Ovary (tissue), 10 donors: ENCODE measurements at places on chromosomes 3 and 15. TPM values are rescaled to one million over a fixed set of nuclear protein-coding genes. Genes with fewer than 3 reads are reported as not detected.

GRCh38 chr3:178137206-178137605 lies 399.0 kb upstream of the KCNMB2 start:
- no peak for DNase-seq

DNA sequence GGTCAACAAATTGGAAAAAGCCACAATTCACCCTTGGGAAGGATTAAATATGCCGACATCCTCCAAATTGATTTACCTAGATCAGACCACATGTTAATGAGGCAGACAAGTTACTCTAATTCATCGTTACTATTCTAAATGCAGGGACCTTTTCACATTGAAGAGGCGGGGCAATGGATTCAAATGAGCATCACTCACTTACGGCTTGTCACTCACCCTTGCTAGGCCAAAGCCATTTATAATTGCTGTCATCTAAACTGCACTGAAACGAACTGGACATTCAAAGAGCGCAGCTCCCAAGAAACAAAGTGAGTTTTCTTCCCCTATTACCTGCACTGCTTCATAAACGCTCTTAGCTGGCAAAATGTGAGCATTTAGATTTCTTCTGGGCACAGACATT lies 313.9 kb downstream of the WDR72 start:
- no peak for DNase-seq

DNA sequence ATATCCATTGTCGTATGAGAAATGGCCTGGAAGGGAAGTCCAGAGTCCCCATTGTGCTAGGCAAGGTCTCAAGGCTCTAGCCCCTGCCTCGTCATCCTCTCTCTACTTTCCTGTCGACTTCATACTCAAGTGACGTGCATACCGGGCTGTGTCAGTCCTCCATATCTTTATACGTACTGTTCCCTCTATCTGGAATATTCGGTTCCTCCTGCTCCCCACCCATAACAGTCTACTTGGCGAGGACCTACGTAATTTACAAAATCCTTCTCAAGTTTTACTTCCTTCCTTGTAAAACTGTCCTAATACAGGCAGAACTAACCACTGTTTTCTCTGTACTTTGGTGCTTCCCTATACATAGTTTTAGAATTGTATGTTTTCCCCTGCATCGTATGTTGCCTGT lies 2.2 kb upstream of the ALPK3 start:
- DNase-seq, result no peak

DNA sequence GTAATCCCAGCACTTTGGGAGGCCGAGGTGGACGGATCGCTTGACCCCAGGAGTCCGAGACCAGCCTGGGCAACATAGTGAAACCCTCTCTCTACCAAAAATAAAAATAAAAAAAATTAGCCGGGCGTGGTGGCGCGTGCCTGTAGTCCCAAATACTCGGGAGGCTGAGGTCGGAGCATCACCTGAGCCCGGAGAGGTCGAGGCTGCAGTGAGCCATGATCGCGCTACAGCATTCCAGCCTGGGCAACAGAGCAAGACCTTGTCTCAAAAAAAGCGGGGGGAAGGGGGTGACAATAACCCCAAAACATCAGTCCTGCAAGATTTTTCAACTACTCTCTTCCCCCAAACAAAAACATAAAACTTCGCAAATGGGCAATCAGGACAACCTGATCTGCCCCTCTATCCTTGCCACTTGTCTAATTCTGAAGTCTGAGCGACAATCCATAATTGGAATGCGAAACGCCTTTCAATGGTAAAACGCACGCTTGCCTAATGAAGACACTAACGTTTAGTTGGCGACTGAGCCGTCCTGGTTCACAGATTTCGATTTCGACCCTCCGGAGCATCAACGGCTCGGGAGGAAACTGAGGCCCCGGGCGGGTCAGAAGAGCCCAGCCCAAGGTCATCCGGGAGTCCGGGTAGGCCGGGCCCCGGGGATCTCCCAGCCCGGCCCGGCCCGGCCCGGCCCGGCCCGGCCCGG lies 868 bp downstream of the BTBD1 start:
- DNase-seq, result no peak

DNA sequence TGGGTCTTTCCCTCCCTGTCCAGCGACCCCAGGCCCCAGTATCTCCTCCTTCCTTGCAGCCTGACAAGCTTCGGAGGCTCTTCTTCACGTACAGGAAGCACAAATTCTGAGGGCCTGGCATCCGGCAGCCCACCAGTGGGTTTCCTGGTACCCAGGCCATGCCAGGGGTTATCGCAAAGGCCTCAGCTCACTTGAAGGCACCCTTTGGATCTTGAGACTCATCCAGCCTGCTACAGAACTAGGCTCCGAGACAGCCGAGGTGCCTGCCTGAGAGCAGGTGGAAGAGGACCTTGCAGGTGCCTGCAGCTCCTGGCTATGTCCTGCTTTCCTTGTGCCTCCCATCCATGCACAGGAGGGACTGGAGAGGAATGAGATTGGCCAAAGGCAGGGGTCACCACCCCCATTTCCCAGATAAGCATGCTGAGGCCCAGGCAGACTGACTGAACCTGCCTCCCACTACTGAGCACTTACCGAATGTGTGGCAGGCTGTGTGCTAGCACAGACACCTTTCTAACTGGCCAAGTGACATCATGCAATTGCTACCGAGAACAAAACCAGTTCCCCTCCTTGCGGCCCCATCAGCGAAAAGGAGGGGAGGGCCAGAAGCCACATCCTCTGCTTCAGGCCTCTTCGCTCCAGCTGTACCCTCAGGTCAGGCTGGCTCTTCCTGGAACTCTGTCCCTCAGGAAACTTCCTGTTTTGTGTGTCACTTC lies 11.2 kb downstream of the SH2D7 start:
- DNase-seq, result no peak

DNA sequence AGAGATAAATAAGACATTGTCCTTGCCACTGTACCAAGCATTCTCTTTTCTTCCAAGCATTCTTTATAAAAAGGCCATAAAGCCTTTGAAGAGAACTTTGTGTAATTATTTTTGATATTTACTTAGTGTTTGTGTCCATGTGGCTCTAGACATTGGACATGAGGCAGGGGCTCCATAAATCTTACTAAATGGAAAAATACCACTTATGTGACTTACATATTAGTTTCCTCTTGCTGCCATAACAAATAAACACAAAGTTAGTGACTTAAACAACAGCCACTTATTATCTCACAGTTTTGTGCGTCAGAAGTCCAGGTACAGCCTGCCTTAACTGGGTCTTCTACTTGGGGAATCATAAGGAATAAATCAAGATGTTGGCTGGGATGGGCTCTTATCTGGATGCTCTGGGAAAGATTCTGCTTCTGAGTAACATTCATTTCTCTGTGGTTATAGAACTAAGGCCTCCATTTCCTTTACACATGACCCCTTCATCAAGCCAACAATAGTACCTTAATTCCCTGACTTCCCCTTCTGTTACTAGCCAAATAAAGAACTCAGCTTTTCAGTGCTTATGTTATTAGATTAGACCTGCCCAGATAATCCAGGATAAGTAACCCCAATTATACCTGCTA lies 59.9 kb upstream of the COL8A1 start:
- no peak for DNase-seq

- no peak for DNase-seq
These were observed 7.4 kb downstream of the RBSN start for GRCh38 chr3:15091575-15091974.

GRCh38 chr3:197295871-197296270 lies 2.5 kb downstream of the DLG1 start:
- DNase-seq, result no peak

GRCh38 chr3:12759097-12759679 lies at the start of gene TMEM40:
Gene TMEM40, minus strand, starts transcription at chr3:12759259. Its CDS starts 9,427 bp downstream, at chr3:12749832.
- DNase-seq, result no peak

DNA sequence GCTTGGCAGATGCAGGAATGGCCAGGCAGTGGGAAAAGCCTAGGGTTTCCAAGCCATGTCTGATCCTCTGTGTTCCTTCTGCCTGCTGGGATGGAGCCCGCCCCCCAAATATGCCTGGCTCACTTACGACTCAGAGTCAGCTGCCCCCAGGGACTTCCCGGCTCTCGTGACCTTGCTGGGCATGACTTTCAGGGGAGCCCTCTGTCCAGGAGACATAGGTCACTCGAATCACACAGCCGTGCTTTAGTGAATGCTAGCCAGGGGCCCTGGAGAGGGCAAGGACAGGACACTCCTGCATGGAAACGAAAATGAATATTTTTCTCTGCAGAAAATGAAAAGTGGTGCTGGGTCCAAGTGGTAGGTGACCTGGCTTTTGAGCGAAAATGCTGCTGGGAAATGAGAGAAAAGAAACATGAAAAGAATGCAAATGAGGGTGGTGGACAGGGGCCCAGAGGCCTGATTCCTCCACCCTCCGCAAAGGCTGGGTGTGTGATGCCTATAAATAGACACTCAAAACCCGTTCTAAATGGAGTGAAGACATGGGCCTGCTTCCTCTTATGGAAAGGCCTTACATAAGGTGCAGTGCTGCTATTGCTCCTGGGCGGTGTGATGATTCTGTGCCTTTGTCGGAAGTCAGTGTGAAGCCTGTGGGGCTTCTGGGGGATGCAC lies 107.4 kb downstream of the APBA2 start:
- DNase-seq, result no peak

GRCh38 chr15:60510006-60510405 lies 31.1 kb upstream of the ICE2 start:
- no peak for DNase-seq

GRCh38 chr15:33757516-33758232 lies 210.6 kb upstream of the CHRM5 start:
- no peak for DNase-seq

GRCh38 chr3:181313335-181313734 lies 323.8 kb upstream of the DNAJC19 start:
- no peak for DNase-seq

DNA sequence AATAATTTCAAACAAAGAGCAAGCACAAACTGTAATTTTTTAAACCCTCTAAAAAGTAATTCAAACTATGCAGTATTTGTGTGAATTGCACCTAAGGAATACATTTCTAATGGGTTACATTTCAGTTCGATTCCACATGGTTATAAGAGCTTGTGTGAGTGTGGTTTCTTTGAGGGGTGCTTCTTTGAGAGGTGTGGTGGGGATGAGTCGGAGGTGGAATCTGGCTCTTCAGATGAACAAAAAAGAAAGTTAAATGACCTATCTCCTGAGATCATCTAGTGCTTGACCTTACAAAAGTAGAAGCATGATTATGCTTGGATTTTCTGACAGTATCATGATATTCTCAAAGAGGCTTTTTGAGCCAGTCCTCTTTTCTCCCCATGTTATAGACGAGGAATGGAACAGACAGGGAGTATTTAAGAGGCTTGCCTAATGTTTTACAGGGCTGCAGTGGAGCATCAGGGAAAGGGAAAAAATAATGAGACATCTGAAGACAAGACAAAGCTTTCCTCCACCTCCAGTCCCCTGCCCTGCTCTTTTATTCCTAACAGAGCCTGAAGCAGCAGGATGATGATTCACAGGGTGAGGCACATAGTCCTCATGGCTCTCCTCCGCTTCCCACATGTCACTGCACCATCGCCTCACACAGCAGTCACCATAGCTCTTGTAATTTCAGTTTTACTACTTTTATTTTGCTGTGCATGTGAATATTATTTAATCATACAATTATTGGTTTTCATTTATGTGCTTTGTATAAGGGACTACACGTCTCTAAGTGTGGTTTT lies 82.0 kb downstream of the LYSMD4 start:
- DNase-seq, result no peak

DNA sequence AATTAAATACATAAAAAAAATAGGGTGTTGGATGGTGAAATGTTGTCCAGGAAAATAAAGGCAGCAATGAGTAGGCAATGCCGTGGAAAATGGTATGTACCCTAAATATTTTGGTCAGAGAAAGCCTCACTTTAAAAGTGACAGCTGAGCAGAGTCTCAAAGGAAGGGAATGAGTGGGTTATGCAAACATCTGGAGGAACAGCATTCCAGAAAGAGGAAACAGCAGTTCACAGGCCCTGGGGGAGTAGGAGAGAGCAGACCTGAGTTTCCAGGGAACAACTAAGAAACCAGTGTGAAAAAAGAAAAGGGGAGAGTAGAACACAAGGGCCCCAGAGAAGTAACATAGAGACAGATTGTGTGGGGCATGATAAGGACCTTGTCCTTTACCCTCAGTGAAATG lies 230.0 kb upstream of the CNTN3 start:
- no peak for DNase-seq

DNA sequence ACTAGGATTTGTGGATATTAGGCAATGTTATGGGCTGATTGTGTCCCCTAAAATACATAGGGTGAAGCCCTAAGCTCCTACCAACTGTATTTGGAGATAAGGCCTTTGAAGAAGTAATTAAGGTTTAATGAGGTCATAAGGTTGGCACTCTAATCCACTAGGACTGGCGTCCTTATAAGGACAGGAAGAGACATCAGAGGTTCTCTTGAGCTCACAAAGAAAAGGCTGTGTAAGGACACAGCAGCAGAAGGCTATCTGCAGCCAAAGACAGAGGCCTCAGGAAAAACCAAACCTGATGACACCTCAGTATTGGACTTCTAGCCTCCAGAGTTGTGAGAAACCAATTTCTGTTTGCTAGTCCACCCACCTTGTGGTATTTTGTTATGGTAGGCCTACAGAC lies 416.7 kb downstream of the ZBTB20 start:
- DNase-seq, result no peak

DNA sequence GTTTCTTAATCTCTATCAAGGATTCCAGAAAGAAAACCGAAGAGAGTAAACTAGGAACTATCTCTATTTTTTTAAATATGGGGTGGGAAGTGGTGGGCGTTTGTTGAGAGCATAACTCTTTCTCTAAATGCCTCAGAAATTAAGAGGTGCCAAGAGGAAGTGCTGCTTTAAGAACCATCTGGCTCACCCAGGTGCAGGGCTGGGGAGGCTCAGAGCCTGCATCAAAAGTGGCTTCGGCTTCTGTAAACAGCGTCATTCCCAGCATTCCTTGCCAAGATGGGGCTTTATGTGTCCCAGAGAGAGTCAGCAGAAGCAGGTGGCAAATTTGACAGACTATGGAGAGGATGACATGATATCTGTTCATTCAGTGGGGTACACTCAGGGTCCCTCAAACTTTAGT lies 123.3 kb upstream of the BFSP2 start:
- no peak for DNase-seq

GRCh38 chr3:183533412-183534132 lies 21.9 kb downstream of the KLHL6 start:
- DNase-seq, result no peak

- no peak for DNase-seq
These were observed 779.5 kb downstream of the ROBO1 start for GRCh38 chr3:78988324-78988723.

- no peak for DNase-seq
These were observed 328.1 kb upstream of the ATP10A start for GRCh38 chr15:26191193-26191592.

RAMAC gene
- total RNA-seq, result 23.0 TPM

LYSMD4 gene
- total RNA-seq, result 11.5 TPM

CP gene
- total RNA-seq, result 5.7 TPM

PLSCR5 gene
- not detected for total RNA-seq

GPR149 gene
- total RNA-seq, result not detected

IDH2 gene
- 13.7 TPM for total RNA-seq

ANKRD34C gene
- total RNA-seq, result not detected

SLC30A4 gene
- 4.2 TPM for total RNA-seq

NOX5 gene
- 0.20 TPM for total RNA-seq

B3GALNT1 gene
- 23.2 TPM for total RNA-seq

THRB gene
- 2.5 TPM for total RNA-seq
